ENCODE measurements at places on chromosomes 2 and 18. TPM values are rescaled to one million over a fixed set of nuclear protein-coding genes. Genes with fewer than 3 reads are reported as not detected.

DNA sequence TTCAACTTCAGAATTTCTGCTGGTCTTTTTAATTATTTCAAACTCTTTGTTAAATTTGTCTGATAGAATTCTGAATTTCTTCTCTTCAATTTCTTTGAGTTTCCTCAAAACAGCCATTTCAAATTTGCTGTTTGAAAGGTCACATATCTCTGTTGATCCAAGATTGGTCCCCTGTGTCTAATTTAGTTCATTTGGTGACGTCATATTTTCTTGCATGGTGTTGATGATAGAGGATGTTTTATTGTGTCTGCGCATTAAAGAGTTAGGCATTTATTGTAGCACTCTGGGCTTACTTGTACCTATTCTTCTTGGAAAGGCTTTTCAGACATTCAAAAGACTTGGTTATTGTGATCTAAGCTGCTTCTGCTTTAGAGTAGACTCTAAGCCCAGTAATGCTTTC lies 698.4 kb upstream of the LRRTM1 start:
- no peak for DNase-seq

The AUP1 gene
- polyA plus RNA-seq = 145 TPM

GRCh38 chr18:11034884-11035283 lies 114.5 kb downstream of the PIEZO2 start:
- no peak for DNase-seq

- no peak for DNase-seq
These were observed 5.6 kb downstream of the SNED1 start for GRCh38 chr2:241003830-241004564.

GRCh38 chr2:100983684-100984310 lies 18.3 kb upstream of the RPL31 start:
- DNase-seq = no peak

GRCh38 chr2:142042536-142043199 lies 88.1 kb downstream of the LRP1B start:
- DNase-seq = no peak

DNA sequence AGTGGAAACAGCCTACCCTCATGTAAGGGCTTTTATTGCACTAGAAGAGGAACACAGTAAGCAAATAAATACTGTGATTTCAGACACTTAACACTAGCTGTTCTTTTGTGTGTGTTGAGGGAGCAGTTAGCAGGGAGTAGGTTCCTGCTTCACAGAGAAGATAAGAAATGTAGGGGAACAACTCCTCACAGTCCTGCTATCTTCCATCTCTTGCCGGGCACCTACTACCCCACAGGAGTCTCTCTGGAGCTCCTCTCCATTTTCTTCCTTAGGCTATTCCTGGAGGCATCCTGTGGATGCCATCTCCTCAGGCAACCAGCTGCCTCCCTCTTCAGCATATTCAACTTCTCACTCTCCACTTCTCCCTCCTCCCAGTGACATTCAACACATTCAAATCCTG lies 145.0 kb downstream of the SRBD1 start:
- no peak for DNase-seq

The FZD7 gene
- polyA plus RNA-seq = 24.1 TPM

DNA sequence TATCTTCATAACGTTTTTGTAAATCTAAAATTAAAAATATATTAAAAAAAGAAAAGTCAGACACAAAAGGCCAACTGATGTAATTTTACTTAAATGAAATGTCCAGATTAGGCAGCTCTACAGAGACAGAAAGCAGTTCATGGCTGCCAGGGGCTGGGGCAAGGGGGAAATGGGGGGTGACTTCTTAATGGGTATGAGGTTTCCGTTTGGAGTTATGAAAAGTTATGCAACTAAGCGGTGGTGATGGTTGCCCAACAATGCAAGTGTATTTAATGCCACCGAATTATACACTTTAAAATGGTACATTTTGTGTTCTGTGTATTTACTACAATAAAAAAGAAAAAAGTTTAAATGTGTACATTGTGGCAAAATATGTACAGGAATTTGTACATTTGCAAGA lies 70.2 kb upstream of the TEX51 start:
- no peak for DNase-seq

DNA sequence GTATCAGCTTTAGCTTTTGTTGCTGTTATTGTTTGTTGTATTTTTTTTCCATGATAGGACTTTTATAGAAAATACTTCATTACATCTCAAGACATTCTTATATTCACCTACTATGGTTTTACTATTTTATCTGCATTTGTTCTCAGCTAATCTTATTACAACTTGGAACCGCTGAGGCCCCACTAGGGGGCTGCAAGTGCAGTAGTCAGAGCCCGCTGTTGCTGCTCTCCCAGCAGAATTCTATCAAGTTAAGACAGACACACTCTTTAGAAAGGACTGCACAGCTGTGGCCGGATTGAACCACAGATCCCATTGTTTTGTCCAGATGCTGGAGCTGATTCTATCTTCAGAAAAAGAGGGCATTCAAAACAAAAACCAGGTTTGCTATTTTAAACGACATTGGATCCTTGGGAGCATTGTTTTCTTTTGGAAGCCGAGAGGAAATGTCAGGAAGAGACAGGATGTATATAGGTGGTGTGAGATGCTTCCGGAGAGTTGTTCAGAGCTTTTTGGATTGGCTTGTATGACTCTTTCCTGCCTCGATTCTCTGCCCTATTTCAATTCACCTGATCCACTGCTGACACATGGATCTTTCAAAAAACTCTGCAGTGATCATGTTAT lies 105.7 kb upstream of the GAREM1 start:
- DNase-seq = peak; percentile 18

GRCh38 chr2:227188292-227188691 lies 23.9 kb downstream of the COL4A3 start:
- no peak for DNase-seq

- DNase-seq = no peak
These were observed 34.8 kb upstream of the SP5 start for GRCh38 chr2:170680172-170680941.

DNA sequence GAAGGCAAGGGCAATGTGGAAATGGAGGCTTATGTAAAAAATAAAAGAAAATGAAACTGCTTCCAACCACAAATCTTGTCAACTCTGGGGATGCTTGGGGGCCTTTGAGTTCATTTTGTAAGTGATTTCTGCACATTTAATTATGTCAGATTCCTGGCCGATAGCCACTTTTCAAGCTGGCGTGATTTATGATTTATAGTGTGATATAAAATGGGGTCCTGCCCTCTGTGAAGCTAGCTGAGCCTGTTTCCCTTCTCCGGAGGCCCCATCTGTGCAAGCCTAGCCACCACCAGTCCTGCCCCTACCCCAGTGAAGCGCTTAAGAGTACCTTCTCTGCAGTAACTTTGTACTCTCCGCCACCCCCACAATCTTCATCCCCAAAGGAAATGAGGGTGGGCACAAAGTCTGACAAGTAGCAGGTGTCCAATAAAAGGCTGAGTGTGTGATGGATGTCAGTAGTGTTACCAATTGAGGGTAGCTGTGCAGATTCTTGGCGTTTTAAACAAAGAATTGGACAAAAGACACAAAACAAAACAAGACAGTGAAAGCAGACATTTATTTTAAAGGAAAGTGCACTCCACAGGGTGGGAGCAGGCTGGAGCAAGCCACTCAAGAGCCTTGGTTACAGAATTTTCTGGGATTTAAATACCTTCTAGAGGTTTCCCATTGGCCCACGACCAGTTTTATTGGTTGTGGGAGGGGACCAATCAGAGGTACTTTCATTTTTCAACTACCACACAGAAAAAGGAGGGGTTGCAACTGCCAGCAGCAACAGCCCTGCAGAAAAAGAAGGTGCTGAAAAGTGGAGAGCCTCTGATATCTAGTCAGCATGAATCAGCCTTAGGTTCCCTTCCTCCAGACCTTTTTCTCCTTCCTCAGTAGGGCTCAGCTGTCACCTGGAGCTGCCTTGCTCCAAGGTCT lies 39.0 kb upstream of the SIX3 start:
- DNase-seq = no peak

The MSGN1 gene
- not detected for polyA plus RNA-seq

All from large intestine (tissue), 12 donors.